Mesendoderm (in vitro differentiated cells): ENCODE measurements at places on chromosomes 16 and 17.

DNA sequence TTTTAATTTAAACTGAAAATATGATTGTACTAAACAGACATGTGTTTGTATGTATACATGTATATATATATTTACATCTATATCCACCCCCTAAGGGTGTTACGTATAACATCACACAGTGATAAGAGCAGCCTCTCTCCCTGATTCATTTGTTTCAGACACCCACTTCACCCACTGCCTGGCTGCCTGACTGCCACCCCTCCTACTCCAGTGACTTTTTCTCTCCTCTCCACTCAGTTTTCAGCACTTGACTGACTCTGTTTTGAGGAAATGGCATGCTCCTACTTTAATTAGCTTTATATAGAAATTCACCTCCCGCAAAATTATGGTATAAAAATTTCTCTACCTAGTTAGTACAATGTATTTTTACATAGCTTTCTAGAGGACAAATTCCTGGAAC is 20.0 kb downstream of the BFAR start:
- DNase-seq: no peak

DNA sequence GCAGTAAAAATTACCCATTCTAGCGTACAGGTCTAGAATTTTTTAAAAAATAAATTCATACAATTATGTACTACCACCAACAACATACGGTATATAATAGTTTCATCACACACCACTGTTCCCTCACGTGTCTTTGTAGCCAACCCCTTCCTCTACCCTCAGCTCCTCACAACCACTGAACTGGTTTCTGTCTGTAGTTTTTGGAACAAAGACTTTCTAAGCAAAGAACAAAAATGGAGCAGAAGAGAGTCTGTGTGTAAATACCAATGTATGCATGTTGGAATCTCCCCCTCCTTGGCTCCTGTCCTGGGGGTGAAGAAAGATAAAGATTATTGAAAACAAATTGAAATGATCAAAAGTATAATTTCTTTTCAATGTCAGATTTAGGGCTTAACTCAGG is 31.9 kb upstream of the CCR7 start:
- DNase-seq: no peak

- DNase-seq: no peak
These were observed 444.6 kb downstream of the MAF start for GRCh38 chr16:79155904-79156303.

GRCh38 chr16:22898874-22899348 is 84.9 kb downstream of the HS3ST2 start:
- DNase-seq: peak; percentile 93

GRCh38 chr16:303760-304505 is 21.0 kb downstream of the PDIA2 start:
- no peak for DNase-seq

DNA sequence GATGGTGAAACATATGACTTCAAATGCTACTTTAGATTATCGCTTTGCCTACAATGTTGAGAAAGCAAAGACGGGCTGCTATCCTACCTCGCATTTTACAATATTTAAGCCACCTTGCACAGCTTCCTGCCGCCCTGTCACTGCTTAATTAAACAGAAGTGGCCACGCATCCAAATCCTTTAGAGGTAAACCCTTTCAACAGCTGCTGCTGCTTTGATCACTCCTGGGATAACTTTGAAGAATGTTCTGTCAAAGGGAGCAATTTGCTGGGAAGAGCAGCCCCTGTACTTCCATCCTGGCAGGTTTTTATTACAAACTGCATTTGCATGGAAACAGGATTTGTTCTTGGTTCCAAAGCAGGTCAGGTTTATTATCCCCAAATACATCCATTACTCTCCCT is 24.2 kb upstream of the SSTR2 start:
- DNase-seq: no peak

GRCh38 chr16:65667011-65667578 is 545.2 kb upstream of the CDH11 start:
- peak; percentile 81 for DNase-seq

GRCh38 chr17:82323514-82324234 is 6.3 kb upstream of the CD7 start:
- DNase-seq: no peak

GRCh38 chr17:75642182-75642783 is 9.0 kb downstream of the SMIM5 start:
- no peak for DNase-seq

DNA sequence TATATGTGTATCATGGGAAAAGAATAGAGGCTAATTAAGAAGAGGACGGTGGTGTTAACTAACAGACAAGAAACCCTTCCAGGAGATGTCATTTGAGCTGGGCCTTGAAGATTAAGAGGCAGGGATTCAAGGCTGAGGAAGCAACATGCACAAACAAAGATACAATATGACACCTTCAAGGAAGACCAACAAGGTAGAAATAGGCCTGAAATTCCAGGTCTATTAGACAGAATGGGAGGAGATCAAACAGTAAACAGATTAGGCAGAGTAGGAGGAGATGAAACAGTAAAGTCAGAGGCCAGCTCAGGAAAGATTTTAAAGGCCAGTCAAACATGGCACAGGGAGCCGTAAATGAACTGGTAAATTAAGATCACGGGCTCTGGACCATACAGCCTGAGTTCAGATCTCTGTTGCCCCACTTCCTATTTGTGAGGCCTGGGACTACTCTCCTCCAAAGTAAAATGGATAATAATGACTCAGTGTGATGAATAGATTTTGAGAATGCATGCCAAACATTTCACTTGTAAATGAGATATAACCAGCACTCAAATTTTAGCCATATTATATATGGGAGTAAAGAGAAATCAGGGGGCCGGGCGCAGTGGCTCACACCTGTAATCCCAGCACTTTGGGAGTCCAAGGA is 38.9 kb downstream of the USP31 start:
- no peak for DNase-seq

- peak; percentile 56 for DNase-seq
These were observed 541 bp downstream of the ZNF18 start for GRCh38 chr17:11996722-11997146.

- no peak for DNase-seq
These were observed 40.3 kb upstream of the CRHR1 start for GRCh38 chr17:45743626-45744326.

GRCh38 chr17:77619851-77620250 is 338.7 kb upstream of the TNRC6C start:
- DNase-seq: peak; percentile 21

GRCh38 chr17:30840771-30841170 is 9.0 kb downstream of the ATAD5 start:
- DNase-seq: no peak

DNA sequence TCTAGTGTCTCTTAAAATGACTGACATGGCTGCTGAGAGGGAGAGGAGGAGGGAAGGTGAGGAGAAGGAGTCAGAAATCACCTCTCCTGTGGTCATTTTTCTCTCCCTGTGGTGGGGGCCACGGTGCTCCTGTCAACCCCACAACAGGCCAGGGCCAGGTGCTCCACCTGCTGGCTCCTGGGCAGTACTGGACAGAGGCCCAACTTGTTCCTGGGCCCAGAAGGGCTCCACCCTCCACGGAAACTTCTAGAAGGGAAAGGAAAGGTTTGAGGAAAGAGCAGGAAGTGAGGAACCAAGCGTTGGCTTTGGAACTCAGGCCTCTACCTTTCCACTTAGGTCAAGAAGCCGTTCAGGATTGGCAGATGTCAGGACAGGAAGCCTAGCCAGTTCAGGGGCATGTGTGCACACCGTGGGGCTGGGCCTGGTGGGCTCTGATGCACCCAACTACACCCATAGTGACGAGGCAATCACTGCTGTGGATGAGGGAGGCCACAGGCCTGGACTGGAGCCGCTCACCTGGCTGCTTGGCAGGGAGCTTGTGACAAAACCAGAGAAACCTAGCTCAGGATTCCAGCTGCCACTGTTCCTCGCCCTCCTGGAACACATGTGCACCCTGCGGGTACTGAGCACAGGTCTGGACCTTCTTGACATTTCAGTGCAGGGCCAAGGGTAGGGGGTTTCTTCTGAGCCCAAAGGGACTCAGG is 36.1 kb downstream of the WNT3 start:
- peak; percentile 81 for DNase-seq

- DNase-seq: peak; percentile 87
These were observed 58.3 kb downstream of the WIPI1 start for GRCh38 chr17:68398691-68399637.

DNA sequence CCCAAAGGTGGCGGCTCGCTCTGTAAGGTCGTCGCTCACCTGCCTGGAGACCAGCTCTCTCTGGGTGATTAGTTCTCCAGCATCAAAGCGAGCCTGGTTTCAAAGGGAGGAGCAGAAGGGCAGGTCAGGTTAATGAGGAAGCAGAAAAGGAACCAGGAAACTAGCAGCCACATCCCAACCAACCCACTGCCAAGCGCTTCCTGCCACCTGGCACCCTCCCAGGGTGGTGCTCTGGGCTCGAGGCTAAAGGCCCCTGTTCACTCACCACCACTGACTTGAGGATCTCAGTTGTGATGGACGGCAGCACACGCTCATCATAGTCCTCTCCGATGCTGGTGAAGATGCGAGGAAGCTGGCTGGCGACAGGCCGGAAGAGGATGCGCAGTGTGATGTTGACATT is 5.6 kb downstream of the PHB1 start:
- DNase-seq: no peak

GRCh38 chr17:28247671-28248555 is 71.1 kb upstream of the TMEM97 start:
- DNase-seq: peak; percentile 76

DNA sequence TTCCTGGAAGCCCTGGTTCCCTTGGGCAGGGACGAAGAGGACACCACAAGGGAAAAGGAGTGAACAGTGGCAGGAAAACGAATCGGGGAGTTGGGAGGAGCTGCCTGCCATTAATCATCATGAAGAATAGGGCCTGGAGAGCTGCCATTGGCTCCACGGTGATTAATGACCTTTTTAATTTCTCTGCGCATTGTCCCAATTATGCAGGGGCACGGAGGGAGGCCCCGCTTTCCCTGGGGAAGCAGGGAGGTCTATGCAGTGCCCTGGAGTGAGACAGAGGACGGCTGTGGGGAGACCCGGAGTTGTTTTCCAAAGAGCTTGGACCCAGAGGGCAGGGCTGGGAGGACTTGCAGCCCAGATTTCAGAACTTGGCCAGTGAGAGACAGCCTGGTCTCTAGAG is 338.9 kb upstream of the C16orf82 start:
- DNase-seq: no peak

DNA sequence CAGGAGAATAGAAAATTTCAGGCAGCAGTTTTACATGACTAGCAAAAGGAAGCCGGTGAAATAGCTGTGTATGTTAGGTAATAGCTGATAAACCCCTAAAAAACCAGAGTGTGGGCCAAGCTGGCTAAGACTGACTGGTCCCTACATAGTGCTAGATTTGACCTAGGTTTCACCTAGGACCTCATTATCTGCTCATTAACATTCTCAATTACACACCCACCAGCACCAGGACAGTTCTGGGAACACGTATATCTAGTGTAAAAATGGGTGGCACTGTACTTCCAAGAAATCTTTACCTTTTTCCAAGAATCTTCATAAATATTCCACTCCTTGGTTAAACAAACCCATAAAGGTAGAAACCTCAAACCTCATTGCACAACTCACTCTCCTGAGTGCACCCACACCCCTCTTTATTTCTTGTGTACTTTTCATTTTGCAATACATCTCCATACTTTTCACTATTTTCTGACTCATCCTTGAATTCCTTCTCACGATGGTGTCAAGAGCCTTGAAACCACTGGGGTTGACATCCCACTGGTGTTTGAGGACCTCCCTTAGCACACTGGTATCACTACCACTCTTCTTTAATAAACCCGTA is 262.7 kb upstream of the KCNJ16 start:
- DNase-seq: no peak

- DNase-seq: no peak
These were observed 227.2 kb upstream of the MON1B start for GRCh38 chr16:76963614-76964315.

- no peak for DNase-seq
These were observed 72.8 kb upstream of the BRD7 start for GRCh38 chr16:50441486-50442157.

- no peak for DNase-seq
These were observed 526.0 kb downstream of the MAF start for GRCh38 chr16:79074541-79074940.

- DNase-seq: no peak
These were observed 25.6 kb downstream of the ABCC3 start for GRCh38 chr17:50660042-50660886.
